ENCODE measurements at places on chromosomes 2 and 18. TPM values are rescaled to one million over a fixed set of nuclear protein-coding genes. Genes with fewer than 3 reads are reported as not detected.

- DNase-seq, result no peak
These were observed 49.2 kb downstream of the TRPM8 start for GRCh38 chr2:233966388-233966787.

- DNase-seq, result no peak
These were observed 27.2 kb upstream of the NOL4 start for GRCh38 chr18:34251919-34252318.

GRCh38 chr2:43239981-43240765, 13.8 kb upstream of the ZFP36L2 start:
- no peak for DNase-seq

DNA sequence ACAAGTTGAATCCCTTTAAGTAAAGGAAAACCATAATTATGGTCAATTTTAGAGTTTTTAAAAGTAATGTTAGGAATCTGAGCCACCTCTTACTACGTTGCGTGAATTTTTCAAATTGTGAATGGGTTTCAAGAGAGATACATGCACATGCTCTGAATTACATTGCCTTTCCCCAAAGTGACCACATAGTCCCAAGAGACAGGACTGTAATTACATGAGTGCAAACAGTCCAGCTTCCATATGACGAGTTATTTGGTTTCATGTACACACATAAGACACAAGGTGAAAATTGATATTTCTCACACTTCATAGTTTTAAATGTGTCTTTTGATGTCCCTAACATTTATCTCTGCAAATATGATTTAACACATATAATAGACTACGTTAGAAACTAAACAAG, 850.8 kb downstream of the LRP1B start:
- DNase-seq, result no peak

DNA sequence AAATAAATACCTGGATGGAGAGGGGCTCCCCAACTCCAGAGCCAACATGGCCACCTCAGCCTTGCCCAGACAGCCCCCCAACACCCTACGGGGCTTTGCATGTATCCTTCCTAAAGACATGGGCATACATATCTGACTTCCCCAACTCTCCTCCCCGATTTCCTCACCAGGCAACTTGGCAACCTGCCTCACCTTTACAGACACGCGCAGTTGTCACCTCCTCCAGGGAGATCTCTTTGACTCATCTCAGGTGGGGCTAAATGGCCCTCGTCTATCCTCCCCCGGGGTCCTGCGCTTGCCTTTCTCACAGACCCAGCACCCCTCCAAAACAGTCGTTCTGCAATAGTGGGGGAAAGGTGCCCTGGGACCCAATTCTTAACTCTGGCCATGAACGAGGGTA, 10.6 kb upstream of the BIN1 start:
- DNase-seq, result no peak

DNA sequence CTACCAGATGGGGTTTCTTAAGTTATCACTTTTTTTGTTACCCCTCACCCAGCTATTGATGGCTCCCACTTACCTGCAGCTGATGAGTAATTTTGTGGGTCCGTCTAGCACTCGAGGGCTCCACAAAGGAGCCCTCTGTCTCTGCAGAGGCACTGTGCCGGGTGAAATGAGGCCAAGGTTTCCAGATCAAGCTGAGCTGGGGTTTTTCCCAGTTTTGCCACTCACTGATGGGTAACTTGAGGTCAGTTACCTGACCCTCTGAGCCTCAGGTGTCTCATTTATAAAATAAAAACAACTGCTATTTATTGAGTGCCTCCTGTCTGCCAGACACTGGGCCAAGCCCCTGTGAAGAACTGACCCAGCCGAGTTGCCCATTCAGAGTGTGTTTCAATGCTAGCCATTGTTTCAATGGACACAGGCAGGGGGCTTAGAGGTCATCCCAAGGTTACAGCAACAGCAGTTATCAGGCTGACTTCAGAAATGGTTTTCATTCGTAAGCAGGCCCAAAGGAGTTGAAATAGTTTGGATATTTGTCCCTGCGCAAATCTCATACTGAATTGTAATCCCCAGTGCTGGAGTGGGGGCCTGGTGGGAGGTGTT, 192.9 kb downstream of the NCK2 start:
- DNase-seq, result no peak

- DNase-seq, result peak; percentile 22
These were observed 30.3 kb downstream of the TNS1 start for GRCh38 chr2:217972490-217972889.

- no peak for DNase-seq
These were observed 23.8 kb downstream of the SERTAD2 start for GRCh38 chr2:64629875-64630274.

The CD302 gene
- total RNA-seq, result 25.1 TPM

- DNase-seq, result no peak
These were observed 134.6 kb downstream of the TMEFF2 start for GRCh38 chr2:192060161-192060560.

DNA sequence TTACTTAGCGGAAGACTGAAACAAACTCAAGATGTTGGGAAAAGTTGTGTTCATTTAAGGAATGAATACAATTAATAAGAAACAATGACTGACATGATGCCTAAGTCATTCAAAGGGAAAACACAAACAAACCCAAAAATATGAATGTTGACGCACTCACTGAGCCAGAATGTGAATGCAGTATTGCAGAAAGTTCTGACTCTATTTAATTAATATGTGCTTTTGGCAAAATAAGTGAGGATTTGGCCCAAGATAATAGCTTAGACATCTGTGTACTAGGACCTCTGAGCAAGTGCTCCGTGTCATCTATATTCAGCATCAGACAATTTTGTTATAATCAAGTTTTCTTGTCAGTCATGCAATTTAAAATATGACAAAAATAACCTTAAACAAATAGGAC, 1138.8 kb upstream of the NXPH2 start:
- DNase-seq, result no peak

GRCh38 chr18:64972545-64972944, 778.3 kb upstream of the CDH7 start:
- DNase-seq, result no peak

GRCh38 chr2:207802650-207803049, 32.9 kb upstream of the FZD5 start:
- DNase-seq, result no peak

DNA sequence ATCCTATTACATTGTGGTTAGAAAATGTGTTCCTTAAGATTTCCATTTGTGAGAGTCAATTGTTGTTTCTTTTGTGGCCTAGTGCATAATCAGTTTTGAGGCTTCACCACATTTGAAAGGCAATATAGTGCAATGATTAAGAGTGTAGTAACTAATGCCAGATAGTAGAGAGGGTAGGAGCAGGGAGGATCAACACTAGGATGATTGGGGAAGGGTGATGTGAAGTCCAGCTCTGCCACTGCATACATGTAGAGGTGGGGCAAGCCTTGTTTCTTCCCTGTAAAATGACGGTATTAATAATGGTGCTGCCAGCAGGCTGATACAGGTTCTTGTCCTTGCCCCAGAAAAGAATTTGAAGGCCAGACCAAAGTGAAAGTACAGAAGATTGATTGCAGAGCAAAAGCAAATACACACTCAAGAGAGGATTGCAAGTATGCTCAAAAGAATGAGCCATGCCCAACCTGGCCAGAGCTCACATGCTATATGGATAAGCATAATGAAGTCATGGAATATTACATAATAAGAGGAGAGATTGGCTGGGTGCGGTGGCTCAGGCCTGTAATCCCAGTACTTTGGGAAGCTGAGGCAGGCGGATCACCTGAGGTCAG, 8.0 kb downstream of the SP100 start:
- DNase-seq, result no peak

GRCh38 chr2:25056098-25056821, 14.4 kb downstream of the EFR3B start:
- DNase-seq, result no peak

The DCAF17 gene
- total RNA-seq, result 6.0 TPM
